Stimulated activated CD8-positive, alpha-beta memory T cell treated with anti-CD3 and anti-CD28 coated beads, Interleukin-4, amount 100 ng/mL, for 1 hour (primary cell): ENCODE measurements at places on chromosomes 1 and 21.

DNA sequence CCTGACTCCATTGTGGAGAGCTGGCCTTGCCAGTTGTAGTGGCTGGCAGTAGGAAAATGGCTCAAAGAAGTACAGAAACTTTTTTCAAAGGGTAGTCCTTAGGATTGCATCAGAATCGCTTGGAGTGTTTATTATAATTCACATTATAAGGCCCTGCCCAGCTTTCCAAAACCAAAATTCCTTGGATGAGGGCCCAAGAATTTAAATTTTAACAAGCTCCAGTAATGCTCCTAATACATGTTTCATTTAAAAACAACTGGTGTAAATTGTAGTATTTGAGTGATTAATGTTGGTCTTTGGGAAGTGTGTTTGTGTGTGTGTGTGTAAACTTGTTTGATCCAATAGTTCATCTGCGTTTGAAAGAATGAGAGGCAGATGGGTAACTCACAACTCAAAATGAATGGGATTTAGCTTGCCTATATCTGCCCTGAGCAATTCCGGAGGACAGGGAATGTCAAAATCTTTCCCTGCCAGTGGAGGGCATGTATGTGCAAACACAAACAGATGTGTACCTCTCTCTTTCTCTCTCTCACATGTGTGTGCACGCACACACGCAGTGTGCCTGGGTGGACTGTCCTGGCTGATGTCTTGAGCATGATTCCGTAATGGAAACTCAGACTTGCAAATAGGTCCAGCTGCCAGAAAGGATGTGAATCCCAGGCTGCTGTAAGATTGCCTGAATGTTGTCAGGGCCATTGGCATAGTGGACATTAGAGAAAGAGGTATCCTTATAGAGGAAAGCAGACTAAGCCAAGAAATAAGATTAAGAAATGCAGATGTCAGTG is 293.1 kb downstream of the LMX1A start:
- no peak for DNase-seq

GRCh38 chr1:165994107-165994506 is 166.7 kb downstream of the UCK2 start:
- no peak for DNase-seq

DNA sequence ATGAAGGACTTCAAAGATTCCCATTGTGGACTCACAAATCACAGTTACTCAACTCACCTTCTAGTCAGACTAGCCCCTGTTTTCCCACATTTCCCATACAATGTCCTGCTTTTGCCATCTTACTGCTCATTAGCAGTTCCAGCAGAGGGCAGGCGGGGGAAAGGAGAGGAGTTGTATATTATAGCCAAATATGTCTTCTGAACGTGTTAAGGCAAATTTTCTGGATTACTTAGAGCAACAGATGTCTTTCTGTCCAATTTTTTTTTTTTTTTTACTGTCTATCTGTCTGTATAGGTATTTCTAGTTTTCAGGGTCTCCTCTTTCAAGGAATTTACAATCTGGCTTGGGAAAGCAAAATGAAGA is 29.9 kb upstream of the DDAH1 start:
- DNase-seq, result no peak

DNA sequence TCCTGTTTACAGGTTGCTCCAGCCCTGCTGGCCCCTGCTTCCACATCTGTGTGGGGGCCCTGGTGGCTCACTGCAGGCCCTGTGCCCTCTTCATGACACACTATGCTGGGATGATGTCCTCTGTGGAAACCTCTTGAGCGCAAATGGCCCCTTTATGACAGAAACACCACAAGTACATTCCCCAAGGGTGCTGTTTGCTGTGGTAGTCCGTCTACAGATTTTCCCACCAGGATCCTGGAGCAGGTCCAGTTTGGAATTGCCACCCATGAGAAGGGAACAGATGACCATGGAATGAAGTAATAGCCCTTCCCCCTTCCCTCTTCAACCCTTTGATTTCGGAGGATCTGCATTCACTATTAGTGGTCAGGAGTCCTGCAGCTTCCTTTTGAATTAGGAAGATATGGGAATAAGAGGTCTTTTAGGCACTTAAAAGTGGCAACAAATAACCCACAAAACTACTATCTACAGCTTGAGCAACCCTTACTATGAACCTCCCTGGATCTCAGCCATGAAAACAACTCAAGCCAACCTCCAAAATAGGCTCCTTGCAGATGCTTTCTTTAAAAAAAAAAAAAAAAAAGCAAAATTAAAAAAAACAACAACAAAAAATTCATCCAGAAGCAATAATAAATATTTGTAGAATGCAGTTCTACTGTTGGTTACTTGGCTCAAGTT is 121.9 kb upstream of the TSPAN2 start:
- no peak for DNase-seq

DNA sequence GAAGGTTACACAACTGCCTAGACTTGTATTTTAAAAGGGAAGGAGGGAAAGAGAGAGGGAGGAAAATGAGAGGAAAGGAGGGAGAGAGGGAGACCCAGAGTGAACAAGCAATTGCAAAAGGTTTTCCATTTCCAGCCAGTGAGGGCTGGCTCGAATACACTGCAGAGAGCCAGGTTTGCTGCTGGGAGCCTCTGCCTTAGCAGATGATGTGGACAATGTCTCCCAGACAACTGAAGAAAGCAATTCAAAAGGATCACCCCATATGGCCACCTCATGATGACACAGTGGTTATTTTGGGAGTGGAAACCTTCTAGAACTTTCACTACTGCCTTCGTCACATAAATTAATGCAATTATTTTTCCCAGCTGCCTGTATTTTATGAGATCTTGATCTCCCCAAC is 86.4 kb downstream of the BCAR3 start:
- DNase-seq, result no peak

DNA sequence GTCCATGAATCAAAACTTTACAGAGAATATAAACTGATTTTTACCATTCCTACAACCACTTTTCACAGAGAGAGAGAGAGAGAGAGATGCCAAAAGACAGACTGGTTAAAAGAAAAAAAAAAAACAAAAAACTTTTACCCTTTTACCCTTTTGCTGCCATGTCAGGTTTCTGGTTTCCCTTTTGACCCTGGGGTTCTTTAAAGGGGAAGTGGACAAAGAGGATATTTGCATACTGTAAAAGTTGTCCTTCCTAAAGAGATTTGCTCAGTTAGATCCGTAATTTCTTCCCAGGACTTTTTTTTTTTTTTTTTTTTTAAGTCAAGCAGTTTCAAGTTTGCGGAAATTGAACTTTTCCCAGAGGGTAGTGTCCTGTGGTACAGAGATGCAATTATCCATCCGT is 287.8 kb upstream of the RGS18 start:
- DNase-seq, result no peak

DNA sequence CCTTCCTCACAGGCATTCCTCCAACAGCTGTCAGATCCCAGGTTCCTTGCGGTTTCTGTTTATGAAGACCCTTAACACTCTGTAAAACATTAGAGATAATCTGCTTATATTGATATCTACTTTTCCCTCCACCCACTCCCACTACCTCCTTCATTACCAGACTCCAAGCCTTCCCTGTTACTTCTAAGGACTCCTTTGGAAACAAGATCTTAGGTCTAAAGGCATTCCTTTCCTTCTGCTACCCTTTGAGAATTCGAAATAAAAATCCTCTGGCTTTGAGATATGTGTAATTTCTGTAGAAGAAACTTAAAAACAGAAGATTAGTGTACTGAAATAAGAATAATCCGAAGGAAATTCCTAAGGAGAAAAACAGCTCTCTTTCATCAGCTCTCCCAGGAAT is 23.7 kb upstream of the LYPLAL1 start:
- no peak for DNase-seq

DNA sequence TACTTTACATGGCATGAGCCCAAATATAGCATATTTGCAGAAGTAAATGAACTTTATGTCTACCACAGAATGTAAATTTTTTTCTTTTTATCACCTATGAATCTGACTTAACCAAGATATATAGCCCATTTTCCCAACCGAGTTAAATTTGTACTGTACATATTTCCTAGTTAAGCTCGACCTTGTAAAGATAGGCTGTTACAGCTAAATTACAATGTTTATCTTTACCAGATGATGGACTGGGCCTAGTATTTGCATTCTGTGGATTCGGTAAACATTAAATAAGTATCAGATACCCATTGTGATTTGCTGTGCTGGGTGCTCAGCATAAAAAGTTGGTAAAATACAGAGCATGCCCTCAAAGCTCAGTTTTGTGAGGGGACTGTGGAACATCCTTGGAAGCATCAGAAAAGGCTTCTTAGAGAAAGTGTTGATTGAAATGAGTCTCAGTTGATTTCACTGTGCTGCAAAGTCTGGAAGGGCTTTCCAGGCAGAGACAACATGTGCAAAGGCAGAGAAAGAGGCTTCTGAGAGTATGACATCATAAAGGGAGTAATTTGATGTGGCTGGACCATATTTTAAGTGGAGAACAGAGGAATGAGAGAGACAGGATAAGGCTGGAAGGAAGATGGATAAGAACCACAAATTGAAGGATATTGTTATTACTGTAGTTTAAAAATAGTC is 27.4 kb downstream of the MORC3 start:
- no peak for DNase-seq

DNA sequence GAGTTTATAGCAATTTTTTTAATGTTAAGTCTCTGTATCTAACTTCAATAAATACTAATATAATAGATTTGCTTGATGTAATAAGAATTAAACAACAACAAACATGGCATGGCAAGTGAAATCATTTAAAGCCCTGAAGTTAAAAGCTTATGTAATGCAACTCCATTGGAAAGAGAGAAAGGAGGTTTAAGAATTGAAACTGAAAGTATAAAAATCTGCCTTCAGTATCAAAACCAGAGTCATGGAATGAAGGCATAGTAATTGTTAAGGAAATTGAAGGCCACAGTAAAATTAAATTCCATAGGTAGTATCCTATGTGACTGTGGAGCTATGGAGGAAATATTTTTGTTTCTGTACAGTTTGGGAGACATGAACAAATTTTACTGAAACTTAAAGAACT is 55.1 kb downstream of the PRDX6 start:
- no peak for DNase-seq

DNA sequence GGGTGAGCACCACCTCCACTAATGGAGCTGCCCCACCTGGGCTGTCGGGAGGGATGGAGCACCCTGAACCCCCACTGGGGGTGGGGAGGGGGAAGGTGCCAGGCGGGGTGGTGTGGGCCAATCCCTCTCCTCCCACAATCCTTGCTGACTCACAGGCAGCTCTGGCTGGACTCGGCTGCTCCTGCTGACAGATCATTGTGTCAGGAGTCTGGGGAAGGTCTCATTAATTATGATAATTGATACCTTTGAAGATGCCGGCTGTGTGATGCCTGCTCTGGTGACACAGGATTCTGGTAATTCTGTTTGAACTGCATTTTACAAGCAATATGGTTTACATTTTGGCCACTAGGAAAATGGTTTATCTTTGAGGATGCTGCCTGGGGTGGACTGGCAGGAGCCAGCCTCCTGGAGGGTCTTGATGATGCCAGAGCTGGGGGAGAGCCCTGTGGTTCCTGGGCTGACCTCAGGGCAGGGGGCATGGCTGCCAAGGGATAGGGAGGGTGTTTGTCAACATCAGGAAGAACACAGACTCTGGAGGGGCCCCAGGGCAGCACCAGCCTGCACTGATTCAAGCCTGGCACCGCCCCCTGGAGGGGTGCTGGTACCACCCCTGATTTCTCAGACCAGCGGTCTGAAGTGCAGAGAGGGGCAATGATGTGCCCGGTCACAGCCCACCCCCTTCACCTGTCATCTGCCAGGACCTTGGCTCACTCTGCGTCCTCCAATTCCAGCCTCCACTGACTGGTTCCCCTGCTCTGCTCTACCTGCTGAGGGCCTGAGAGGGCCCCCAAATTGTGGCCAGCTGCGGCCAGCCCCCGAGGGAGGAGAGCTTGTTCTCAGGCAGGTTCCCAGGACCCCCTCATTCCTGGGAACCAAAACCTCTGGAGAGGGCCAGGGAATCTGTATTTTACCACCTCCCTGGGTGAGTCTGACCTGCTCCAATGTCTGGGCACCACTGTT is 338.8 kb downstream of the MATN1 start:
- no peak for DNase-seq

GRCh38 chr1:52268372-52268771 is 97.6 kb downstream of the CC2D1B start:
- no peak for DNase-seq

- DNase-seq, result no peak
Observed at GRCh38 chr1:76219366-76219818, 144.8 kb downstream of the ST6GALNAC3 start.

- no peak for DNase-seq
Observed at GRCh38 chr1:69967245-69967766, 238.1 kb downstream of the LRRC40 start.

DNA sequence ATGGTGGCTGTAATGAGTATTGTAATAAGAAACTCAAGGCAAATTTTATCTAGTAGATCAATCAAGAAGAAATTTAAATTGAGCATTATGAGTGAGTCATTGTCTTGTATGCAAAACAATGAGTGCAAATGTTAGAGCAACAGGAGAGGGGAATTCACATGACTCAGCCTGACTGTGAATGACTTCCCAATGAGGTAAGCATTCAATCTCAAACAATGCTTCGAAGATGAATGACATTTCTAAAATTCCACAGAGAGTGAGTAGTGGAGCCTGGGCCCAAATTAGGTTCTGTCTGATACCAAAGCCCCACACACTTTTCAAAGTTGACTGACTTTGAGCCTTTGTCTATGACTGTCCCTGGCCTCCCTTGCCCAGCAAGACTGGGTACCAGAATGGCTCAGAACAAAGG is 738.0 kb downstream of the PTPRU start:
- DNase-seq, result no peak

- no peak for DNase-seq
Observed at GRCh38 chr1:246160905-246161304, 346.2 kb downstream of the SMYD3 start.

DNA sequence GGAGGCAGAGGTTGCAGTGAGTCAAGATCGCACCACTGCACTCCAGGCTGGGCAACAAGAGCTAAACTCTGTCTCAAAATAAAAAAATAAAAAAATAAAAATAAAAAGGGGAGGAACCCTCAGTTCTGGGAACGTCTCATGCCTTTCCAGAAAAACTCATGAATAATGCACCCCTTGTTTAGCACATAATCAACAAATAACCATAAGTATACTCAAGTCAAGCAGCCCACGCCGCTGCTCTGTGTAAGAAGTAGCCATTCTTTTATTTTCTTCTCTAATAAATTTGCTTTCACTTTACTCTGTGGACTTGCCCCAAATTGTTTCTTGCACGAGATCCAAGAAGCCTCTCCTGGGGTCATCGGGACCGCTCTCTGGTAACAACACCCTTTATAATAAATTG is 14.5 kb upstream of the ACTA1 start:
- DNase-seq, result no peak

DNA sequence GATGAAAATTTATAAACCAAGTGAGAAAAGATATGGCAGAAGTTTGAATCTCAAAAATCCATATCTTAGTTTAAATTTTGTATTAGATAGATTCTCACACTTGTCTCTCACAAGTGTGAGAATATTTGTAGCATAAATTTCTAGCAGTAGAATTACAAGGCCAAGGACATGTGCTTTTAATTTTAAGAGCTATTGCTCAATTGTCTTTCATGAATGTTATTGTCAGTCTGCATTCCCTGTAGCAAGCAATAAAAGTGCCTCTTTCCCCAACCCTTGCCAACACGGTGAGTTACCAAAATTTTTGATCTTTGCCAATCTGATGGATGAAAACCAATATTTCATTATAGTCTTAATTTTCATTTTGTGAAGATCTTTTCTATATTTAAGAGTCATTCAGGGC is 64.0 kb downstream of the CTH start:
- DNase-seq, result no peak
